ENCODE measurements at places on chromosomes 12 and 14.

- DNase-seq: no peak
Measured at GRCh38 chr14:72941286-72941985, 15.2 kb downstream of the DCAF4 start.

GRCh38 chr14:101595887-101596721, 34.8 kb downstream of the DIO3 start:
- DNase-seq: peak; percentile 44

GRCh38 chr12:71478270-71478669, 38.7 kb downstream of the LGR5 start:
- DNase-seq: no peak

GRCh38 chr12:115324949-115325593, 641.1 kb upstream of the TBX3 start:
- no peak for DNase-seq

DNA sequence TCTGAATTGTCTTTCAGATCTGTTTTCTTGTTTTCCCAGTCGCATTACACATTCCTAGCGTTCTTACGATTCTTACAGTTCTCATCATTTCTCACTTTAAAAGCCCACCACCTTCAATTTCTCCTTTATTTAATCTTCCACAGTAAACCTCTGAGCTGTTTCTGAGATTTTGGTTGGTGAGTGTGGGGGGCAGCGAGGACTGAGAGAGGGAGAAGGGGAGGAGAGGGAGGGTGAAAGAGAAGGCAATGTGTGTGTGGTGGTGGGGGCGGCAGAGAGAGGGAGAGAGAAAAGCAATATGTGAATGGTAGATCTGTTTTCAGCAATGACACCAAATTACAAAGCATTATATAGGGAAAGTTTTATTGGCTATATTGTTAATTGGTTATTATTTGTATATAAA, 282.6 kb downstream of the SOX5 start:
- no peak for DNase-seq

All from CD4-positive, alpha-beta T cell treated with Interleukin-21 for 1 hour (primary cell).